M059J (cell line): ENCODE measurements at places on chromosomes 4 and X.
A peak's percentile ranks its signal among the peaks of the same experiment; 100 is the strongest.

DNA sequence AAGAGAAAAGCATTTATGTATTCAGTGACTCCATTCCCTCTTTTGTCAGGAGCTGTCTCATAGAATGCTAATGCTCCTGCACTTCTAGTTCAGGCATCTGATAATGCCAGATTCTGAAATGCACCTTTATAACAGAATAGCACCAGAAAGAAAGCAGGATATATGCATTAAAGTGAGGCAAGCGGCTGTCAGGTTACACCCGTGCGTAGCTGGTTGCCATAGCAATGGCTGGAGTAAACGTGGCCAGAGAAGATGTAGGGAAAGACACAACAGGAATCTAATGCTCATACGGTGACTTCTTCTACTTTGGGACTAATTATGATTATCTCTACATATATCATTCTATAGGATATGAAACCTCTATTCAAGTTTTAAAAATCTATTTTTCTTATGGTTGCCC, 5.9 kb downstream of the EMCN start:
- DNase-seq, result no peak

- no peak for DNase-seq
Measured at GRCh38 chr4:98560321-98560720, 98.1 kb downstream of the TSPAN5 start.

- DNase-seq, result no peak
Measured at GRCh38 chr4:79874197-79874596, 198.8 kb downstream of the ANTXR2 start.

- DNase-seq, result peak; percentile 24
Measured at GRCh38 chrX:22378296-22378695, 105.6 kb downstream of the CBLL2 start.

- peak; percentile 73 for DNase-seq
Measured at GRCh38 chr4:11748164-11748872, 319.6 kb upstream of the HS3ST1 start.

DNA sequence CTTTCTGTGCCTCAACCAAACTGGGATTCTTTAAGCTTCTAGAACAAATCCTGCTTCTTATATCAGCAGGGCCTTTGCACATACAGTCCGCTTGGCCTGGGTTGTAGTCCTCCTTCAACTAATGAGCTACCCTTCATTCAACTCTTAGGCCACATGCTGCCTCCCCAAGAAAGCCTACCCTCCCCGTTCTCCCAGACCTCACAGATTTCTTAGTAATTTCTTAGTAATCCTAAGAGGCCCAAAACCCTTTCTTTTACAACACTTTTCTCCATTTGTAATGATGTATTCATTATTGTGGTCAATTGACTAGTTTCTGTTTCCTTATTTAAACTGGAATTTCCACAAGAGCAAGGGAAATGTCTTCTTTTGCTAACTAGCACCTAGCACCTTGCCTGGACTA, 233.1 kb downstream of the PPP1R2C start:
- no peak for DNase-seq

DNA sequence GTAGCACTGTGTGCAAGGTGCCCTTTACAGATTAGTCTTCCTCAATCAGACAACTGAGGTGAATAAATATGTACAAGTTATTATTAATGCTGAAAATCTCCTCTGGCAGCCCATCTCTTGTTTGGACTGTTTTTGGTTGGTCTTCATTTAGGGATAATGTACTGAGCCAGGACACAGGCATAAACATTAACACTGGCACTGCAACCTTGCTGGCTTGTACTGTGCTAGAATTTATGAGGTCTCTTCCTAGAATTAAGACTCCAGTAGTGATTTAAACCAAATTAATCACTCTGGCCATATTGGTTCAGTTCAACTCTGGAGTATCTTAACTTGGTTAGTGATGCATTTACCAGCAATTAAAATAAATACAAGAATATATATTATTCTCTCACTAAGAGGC, 244.7 kb upstream of the GK2 start:
- DNase-seq, result no peak

- peak; percentile 21 for DNase-seq
Measured at GRCh38 chrX:51420610-51421009, 75.8 kb downstream of the NUDT11 start.

DNA sequence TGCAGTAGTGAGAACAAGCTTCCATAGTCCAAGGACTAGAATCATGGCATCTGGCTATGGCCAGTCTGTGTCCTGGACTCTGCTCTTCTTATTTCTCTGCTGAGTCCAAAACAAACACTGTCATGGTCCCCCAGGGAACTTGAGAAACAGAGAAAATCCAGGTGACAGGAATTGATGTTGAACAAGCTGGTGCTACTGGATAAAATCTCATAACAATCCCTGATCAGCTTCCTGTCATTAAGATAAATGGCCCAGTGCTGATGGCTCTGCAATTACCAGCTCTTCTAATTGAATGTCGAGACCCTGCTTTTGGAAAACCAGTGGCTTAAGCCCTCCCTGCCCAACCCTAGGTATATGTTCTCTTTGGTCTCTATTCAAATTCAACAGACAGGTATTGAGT, 58.8 kb upstream of the ARHGAP36 start:
- DNase-seq, result no peak

GRCh38 chr4:152485726-152486276, 50.1 kb downstream of the FBXW7 start:
- DNase-seq, result peak; percentile 86

DNA sequence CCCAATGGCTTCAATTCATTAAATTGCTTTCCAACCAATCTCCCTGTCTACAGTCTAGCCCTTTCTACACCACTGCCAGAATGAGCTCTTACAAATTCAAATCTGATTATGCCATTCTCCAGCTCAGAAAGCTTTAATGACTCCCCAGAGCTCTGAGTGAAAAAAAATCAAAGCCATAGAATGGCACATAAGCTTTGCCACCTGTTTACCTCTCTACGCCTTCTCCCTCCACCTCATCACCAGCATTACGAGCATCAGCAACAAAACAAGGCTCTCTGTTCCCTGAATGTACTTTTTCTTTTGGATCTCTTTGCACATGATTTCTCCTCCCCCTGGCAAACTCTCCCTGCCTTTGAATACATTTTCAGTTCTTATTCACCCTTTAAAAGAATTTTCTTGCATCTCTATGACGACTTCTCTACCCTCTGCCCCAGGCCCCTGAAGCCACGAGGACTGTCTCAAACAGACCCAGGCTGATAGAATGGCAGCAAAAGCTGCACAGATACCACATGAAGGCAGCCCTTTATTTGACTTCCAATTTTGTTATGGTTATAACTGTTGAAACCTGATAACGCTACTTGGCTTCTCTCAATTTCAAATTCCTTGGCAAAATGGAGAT, 516.0 kb downstream of the PCDH7 start:
- DNase-seq, result no peak

- peak; percentile 61 for DNase-seq
Measured at GRCh38 chrX:56802428-56802827, 73.4 kb downstream of the NBDY start.

DNA sequence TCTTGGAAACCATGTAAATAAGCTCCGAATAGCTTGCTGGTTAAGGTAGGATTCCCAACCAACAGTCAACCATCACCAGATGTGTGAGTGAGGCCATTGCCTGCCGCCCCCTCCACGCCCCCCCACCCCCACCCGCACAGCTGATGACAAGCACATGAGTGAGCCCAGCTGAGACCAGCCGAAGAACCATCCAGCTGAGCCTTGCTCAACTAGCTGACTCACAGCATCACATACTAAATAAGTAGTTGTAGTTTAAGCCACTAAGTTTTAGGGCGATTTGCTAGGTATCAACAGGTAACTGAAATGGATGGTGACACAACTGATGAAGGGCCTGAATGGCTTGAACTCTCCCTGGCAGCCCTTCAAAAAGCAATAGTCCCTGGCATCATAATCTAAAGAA, 1.6 kb upstream of the CCDC149 start:
- no peak for DNase-seq

DNA sequence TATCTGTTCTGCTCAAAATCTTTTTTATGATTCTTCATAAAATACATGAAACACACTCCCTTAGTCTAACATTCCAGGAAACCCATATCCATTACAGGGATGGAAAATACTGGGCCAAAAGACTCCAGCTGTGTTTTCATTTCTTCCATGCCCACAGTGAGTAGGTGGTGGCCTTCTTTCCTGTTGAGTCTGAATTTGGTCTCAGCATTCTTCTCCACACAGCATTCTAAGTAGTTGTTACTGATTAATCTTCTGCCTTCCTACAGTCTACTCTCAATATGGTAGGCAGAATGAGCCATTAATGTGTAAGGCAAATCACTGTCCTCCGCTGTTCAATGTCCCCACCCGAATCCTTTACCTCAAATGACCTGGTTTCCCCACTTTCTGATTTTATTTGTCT, 370.6 kb upstream of the RPS6KA3 start:
- DNase-seq, result no peak

DNA sequence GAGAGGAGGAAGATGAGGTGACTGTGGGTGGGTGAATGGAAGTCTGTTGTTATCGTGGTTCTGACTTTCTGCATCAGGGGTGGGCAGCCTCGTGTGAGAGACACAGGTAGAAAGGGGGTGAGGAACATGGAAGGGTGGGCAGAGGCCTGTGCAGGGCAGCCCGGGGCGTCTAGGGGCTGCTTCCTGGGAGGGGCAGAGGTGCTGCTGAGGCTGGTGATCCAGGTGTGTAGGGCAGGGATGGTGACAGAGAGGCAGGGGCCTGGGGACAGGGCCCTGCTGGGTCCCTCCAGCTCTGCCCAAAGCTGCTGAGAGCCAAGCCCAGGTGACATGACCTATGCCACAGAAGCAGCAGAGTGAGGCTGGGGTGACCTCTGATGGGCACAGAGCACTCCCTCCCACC, 89.7 kb upstream of the C4orf50 start:
- DNase-seq, result no peak

GRCh38 chr4:99817309-99817890, 773 bp downstream of the DAPP1 start:
- no peak for DNase-seq

DNA sequence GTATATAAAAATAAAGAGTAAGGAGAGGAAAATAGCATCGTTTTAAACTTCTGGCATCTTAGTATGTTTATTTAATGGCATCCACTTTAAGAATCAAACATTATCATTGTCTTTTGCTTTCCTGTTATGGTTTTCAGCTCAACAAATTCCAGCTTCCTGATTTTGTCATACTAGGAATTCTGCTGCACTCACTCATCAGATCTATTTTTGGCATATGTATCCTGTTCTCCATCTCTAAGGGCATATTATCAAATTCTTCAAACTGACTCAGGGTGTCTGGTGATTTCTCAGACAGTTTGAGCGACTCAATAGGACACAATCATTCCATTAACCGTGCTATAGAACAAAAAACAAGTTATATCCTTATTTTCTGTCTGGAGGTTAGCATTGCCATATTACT, 248.5 kb upstream of the DIAPH2 start:
- DNase-seq, result peak; percentile 29

- peak; percentile 57 for DNase-seq
Measured at GRCh38 chr4:54908763-54909162, 216.6 kb downstream of the KDR start.

- no peak for DNase-seq
Measured at GRCh38 chr4:27703771-27704170, 843.1 kb downstream of the STIM2 start.

GRCh38 chr4:159002950-159003349, 99.9 kb upstream of the RAPGEF2 start:
- DNase-seq, result peak; percentile 78

GRCh38 chrX:154751203-154751668, 359 bp upstream of the GAB3 start:
- no peak for DNase-seq

GRCh38 chr4:154982187-154983047, 201.3 kb downstream of the RBM46 start:
- peak; percentile 40 for DNase-seq

- no peak for DNase-seq
Measured at GRCh38 chrX:11080741-11081305, 30.3 kb upstream of the HCCS start.

- peak; percentile 38 for DNase-seq
Measured at GRCh38 chr4:138199568-138200235, 42.4 kb downstream of the SLC7A11 start.

DNA sequence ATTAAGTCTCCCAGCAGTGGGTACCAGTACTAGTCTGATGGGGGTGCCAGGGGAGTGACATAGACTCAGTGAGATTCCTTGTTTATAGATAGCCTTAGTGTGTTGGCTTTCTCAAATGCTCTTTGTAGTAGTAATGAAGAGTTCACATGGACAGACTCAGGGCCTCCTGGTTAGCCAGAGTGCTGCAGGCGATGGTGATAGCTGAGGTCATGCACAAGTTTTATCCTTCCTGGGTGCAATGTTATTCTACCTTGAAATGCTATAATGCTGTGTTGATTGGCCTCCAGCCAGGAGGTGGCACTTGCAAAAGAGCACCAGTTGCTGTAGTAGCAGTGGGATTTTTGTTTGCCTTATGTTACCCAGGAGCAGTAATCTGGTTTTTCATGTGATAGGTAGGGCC, 35.5 kb upstream of the ADH4 start:
- DNase-seq, result peak; percentile 15

- peak; percentile 55 for DNase-seq
Measured at GRCh38 chrX:63506320-63506719, 155.2 kb upstream of the SPIN4 start.

- no peak for DNase-seq
Measured at GRCh38 chrX:153633607-153634180, 13.3 kb upstream of the DUSP9 start.

- DNase-seq, result peak; percentile 96
Measured at GRCh38 chr4:52822972-52823701, 39.0 kb upstream of the RASL11B start.

DNA sequence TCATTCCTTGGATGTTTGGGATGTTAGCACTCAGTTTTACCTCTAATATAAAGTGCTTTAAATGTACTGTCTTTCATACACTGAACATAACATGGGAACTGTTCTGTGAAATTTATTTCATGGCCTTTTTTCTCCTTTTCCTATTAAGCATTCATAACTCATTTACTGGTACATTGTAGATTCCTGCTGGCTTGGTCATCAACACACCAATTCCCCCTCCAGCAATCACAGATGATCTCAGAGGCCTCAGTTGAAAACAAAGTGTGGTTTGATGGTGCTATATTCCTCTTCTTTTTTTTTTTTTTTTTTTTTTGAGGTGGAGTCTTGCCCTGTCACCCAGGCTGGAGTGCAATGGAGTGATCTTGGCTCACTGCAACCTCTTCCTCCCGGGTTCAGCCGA, 61.9 kb upstream of the FAM47B start:
- DNase-seq, result peak; percentile 93

GRCh38 chrX:19616959-19617358, 101.7 kb upstream of the MAP3K15 start:
- peak; percentile 27 for DNase-seq

- DNase-seq, result no peak
Measured at GRCh38 chrX:54045563-54046228, 1.4 kb upstream of the PHF8 start.

DNA sequence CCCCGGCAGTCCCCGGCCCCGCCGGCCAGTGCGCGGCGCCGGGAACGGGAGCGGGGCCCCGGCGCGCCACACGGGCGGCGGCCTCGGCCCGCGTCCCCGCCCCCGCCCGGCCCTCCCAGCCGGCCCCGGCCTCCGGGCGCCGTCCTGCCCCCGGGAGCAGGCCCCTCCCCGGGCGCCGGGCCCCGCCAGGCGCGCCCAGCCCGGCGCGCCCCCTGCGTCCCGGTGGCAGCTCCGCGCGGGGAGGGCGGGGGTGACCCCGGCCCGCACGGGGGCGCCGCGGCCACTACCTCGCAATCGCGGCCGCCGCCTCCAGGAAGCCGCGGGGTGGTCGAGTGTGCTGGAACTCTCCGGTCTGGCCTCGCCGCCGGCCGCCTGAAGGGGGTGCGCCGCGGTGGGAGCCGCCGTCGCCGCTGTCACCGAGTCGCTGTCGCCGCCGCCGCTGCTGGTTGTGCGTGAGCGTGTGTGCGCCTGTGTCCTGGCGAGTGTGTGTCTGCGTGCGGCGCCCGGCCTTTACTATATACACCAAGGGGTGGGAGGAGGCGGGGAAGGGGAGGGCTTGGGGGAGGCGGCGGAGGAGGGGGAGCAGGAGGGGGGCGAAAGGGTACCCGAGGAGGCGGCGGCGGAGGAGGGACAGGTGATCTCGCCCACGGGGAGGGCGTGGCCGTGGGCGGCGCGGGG, at the start of gene RAI2:
Gene RAI2, minus strand, starts transcription at position 488 of the 678 bp plus-strand sequence. CDS start 59,288 bp downstream, outside the sequence.
- no peak for DNase-seq
